ENCODE measurements at places on chromosomes 2 and 18.

- DNase-seq: no peak
These were observed 646 bp downstream of the ALS2 start for GRCh38 chr2:201779901-201780673.

- no peak for DNase-seq
These were observed 1319.7 kb upstream of the CRIM1 start for GRCh38 chr2:35035883-35036282.

GRCh38 chr2:201151127-201151981 lies 31.6 kb upstream of the CASP10 start:
- no peak for DNase-seq

DNA sequence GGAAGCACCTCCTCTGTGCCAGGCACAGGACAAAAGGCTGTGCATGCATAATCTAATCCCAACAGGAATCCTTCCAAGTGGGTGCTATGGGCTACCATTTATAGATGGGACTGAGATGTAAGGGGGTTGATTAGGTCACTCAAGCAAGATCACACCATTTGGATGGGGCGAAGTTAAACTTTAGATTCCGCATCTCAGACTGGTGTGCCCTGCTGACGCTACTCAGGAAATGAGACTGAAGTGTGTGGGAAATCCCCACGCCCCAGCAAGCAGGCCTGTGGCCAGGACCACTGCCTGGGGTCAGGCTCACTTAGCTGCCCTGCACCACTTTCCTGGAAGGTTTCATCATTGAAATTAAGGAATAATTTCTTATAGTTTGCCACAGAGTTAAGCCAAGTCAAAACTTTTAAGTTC lies 70.5 kb upstream of the PPP1CB start:
- DNase-seq: no peak

DNA sequence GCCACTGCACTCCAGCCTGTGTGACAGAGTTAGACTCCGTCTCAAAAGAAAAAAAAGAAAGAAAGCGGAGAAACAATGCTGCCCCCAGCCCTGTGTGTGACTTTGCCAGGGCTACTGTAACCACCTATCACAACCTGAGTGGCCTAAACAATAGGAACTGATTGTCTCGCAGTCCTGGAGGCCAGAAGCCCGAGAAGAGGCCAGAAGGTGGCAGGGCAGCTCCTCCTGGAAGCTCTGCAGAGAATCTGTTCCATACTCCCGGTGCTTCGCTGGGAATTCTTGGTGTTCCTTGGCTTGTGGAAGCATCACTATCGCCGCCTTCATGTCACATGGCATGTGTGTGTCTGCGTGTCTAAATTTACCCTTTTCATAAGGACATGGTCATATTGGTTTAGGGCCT lies 14.4 kb upstream of the RAB17 start:
- no peak for DNase-seq

DNA sequence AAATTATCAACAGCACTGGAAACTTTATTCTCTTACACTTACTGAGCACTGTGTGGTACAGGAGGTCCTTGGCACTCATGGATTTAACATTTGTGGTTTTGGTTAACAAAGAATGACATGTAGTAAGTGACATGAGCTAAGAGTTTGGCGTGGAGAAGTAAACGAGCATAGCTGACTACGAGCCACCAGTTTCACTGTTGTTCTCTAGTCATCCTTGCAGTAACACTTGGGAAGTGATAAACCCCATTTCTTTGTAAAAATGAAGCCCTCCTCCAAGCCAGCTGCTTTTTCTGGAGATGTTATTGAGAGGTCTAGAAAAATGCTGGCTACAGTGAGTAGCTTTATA lies 32.7 kb downstream of the QPCT start:
- DNase-seq: no peak

GRCh38 chr2:209788925-209789324 lies 17.3 kb downstream of the UNC80 start:
- no peak for DNase-seq

- no peak for DNase-seq
These were observed 88.3 kb upstream of the PPP1CB start for GRCh38 chr2:28663359-28663758.

DNA sequence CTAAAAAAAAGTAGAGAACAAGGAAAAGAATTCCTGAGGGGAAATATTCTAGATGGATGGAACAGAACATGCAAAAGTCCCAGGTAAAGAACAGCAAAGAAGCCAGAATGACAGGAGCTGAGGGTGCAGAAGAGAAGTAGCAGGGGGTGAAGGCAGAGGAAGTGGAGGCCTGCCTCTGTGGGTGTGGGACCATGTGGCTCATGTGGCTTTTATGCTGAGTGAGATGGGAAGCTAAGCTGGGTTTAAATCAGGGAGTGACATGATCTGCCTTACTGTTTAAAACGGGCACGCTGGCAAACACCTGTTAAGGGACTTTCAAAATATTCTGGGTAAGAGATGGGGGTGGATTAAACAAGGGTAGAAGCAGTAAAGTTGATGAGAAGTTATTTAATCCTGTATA lies 40.0 kb downstream of the GKN2 start:
- no peak for DNase-seq

DNA sequence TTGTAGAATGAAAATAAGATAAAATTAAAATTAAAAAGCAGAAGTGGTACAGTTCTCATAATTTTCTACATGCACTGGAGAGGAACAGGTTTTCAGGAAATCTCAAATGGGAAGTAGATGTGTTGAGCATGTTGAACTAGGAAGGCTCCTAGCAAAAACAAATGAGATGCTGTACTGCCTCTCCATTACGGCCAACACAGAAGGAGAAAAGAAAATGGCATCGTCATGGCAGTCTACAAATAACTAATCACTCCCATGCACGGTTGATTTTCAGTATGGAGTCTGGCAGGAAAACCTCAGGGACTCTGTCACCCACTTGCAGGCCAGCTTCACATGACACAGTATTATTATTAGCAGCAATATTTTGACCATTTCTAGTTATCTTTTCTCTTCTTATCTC lies 278.7 kb downstream of the NRXN1 start:
- peak; percentile 35 for DNase-seq

DNA sequence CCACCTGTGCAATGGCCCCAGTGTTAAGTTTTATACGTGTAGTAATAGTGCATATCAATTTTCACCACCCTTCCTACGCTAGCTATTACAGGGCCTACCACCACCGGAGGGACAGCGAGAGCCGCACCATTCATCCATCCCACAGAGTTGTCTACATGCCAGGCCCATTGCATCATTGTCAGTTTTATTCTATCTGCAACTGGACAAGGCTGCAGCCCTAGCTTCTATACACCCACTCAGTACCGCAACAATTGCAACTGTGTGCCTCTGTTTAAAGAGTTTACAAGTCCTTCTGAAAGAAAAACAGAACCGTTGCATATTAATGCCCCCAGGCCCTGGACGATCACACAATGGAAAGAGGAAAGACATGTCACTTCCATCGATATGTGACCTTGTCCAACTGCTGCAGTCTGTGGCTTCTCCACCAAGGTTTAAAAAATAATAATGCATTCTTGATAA lies 58.6 kb downstream of the ZEB2 start:
- DNase-seq: no peak

GRCh38 chr2:232574674-232575403 lies 24.4 kb downstream of the EIF4E2 start:
- DNase-seq: no peak
